ENCODE measurements at places on chromosomes 4 and X. TPM values are rescaled to one million over a fixed set of nuclear protein-coding genes. Genes with fewer than 3 reads are reported as not detected.
A peak's percentile ranks its signal among the peaks of the same experiment; 100 is the strongest.

Gene NAA11
- polyA plus RNA-seq = not detected

Gene EGF
- polyA plus RNA-seq = 0.59 TPM

Gene ITGB1BP2
- polyA plus RNA-seq = 2.4 TPM

Gene SLC4A4
- polyA plus RNA-seq = 1.8 TPM

Gene RIBC1
- polyA plus RNA-seq = 1.5 TPM

Gene VSIG1
- polyA plus RNA-seq = 0.11 TPM

Gene GLUD2
- 2.8 TPM for polyA plus RNA-seq

Gene RTL9
- polyA plus RNA-seq = 0.06 TPM

Gene XK
- polyA plus RNA-seq = 0.34 TPM

Gene SLC6A14
- polyA plus RNA-seq = not detected

Gene ZNF157
- polyA plus RNA-seq = 0.08 TPM

DNA sequence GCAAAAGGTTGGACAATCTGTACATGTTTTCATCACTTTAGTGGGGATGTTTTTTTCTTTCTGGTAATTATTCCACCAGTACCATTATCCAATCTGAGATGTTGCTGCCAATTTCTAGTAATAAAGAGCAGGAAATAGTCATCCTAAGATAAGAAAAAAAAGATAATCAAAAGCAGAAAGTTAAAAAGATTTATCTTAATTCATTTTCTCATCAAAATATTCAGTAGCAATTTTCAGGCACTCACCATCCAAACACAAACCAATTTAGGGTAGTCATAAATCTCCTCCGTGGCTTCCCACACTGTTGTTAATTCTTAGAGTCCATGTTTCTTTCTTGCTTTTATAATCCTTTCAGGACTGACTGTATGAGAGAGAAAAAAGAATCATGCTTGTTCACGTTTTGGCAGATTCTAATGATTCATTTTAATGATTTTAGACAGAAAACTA lies 263.7 kb upstream of the UGT8 start:
- DNase-seq = no peak

DNA sequence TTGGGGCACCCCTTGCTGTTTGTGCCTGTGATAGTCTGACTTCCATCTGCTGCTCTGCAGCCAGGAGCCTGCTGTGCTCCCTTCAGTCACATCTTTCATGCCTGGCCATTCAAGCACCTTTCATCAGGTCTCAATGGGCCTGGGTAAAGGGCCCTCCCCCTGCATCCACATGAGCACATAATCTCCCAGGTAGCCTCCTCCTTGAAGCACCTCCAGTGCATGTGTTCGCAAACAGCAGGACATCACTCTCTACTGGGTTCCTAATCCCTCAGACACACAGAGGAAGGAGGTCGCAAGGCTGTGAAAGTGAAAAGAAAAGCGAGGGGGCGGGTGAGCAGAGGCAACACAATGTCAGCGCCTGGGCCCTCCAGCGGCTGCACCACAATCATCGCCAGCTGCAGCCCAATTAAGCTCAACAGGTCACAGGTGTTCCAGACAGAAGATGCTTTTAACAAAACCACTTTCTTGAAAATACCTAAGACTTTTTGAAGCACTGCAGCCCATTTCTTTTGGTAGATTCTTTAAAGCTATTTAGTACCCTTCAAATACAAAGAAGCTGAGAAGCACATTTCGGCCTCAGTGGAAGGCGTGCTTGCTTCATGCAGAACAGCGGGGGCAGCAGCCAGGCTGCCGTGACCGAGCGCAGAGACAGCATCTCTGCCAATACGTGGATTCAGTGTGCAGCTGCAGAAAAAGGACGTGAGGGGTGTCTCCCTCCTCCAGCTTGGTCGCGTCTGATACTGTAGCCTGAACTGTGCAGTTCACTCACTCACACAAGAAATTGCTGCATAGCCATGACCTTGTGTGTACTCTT lies 92.2 kb upstream of the SPRY1 start:
- DNase-seq = no peak

DNA sequence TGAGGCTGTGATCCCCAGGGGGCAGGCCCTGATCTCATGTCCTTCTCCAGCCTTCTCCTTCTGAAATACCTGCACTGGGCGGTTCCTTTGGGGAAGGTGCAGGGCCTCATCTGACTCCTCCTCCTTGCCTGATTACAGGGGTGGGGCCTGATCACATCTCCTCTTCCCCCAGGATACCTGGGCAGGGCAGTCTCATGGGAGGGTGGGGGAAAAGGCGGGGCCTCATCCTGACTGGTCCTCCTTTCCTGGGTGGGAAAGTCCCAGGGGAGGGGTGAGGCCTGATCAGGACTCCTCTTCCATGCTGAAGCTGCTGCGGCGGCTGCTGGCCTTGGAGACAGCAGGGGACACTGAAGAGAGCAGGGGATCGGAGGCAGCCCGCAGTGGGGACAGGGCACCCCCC lies 13.3 kb downstream of the TFE3 start:
- no peak for DNase-seq

DNA sequence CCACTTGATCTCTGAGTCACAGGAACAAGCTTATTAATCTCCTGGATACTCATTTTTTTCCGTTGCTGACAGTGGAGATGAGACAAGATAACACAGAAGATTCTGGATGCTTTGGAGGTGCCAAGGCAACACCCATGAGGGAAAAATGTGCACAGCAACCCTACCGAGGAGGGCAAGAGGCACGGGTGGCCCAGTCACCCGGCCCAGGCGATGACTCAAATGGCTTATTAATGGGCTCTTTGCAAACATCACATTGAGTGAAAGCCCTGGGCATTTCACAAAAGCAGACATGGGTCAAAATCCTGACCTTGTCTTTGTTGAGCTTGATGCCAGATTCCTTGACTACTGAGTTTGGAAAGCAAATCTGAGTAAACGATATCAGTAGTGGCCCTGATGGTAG lies 315.1 kb downstream of the STK32B start:
- peak; percentile 93 for DNase-seq

DNA sequence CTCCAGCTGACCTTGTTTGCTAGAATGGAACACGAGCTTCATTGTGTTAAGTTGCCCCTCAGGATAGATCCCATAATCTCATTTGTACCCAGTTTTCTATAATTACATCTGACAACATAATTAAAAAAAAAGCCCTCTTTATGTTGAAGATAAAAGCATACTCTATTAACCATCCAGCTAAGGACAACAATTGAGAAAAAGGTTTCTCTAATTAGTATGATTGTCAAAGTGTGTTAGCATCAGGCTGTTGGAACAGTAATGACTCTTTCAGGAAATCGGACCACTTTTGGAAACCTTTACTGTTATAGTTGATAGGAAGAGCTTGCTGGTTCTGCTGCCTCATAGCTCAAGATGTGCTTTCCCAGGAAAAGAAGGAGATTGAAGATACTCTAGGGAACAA lies 172.6 kb downstream of the FHIP1A start:
- DNase-seq = no peak

GRCh38 chr4:79338148-79338547 lies 12.3 kb upstream of the NAA11 start:
- no peak for DNase-seq

- DNase-seq = no peak
These were observed 2.0 kb upstream of the CTAG2 start for GRCh38 chrX:154655346-154655745.

- no peak for DNase-seq
These were observed 107.6 kb downstream of the USP46 start for GRCh38 chr4:52551487-52551886.

DNA sequence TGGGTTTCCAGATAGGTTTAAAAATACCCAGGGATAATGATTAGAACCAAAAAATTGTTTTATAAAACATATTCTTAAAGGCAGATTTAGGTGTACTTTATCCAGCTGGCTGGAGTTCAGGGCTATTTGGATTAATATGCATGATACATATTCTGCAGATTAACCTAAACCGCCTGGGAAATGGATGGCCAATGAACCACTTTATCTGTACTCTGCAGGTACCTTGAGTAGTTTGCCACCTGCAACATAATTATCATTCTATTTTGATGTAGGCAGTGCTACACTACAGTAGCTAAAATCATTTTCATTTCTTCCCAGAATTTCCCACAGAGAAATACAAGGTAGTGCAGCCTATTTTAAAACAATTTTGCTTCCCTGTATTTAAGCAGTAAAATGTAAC lies 683.2 kb upstream of the GNPDA2 start:
- no peak for DNase-seq

DNA sequence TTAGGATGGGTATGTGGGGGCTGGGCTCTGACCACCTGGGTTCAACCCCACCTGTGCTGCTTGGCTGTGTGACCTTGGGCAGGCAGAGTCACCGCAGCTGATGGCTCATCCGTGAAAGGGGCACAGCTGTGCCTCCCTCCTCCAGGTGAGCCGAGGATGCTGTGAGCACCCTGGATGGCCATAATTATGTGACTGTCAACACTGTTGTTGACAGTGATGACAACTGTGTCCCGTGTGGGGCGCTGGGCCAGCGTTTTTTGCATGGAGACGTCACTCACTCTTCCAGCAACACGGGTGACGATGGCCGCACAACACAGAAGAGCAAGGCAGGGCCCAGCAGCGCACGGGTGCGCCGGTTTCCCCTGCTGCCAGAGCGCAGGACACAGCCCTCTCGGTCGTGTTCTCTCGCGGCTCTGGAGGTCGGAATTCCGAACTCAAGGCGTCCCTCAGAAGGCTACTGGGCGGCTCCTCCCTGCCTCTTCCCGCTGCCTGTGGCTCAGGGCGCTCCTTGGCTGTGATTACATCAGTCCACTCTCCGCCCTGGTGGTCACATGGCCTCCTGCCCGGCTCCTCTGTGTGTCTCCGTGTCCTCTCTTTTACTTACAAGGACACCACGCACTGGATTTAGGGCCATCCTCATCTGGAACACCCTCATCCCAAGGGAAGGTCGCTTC lies 1.3 kb downstream of the SH3TC1 start:
- no peak for DNase-seq

DNA sequence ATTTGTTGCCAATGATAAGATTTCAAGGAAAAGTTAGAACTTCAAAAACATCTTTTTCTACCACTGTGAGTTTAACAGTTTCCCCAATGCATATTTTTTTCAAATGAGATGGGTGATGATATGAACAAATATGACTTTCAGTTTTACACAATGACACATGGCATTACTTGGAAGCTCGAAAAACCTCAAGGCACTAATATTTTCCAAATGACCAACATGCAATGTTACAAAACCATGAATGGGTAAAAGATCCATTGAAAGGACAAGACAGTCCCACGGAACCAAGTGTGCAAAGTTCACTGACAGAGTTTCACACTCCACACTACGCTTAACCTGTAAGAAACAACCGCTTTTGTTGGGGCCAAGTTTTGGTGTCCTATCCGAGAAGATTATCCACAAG lies 84.5 kb downstream of the CD99L2 start:
- DNase-seq = no peak

Data from A549 (cell line).